ENCODE measurements at places on chromosomes 6 and 20. TPM values are rescaled to one million over a fixed set of nuclear protein-coding genes. Genes with fewer than 3 reads are reported as not detected.

The ZNF831 gene
- total RNA-seq, result not detected

The FLOT1 gene
- 109 TPM for total RNA-seq

The MRAP2 gene
- 1.1 TPM for total RNA-seq

The MYMX gene
- not detected for total RNA-seq

The IL22RA2 gene
- not detected for total RNA-seq

The GJA10 gene
- not detected for total RNA-seq

The HLA-DRB5 gene
- not detected for total RNA-seq

The IPCEF1 gene
- total RNA-seq, result not detected

The LY86 gene
- total RNA-seq, result not detected

The HSP90AB1 gene
- total RNA-seq, result 1,419 TPM

The ARFGEF3 gene
- total RNA-seq, result 0.57 TPM

The BAK1 gene
- total RNA-seq, result 41.1 TPM

The NKX2-2 gene
- total RNA-seq, result not detected

The RAET1L gene
- total RNA-seq, result not detected

The ARHGAP40 gene
- not detected for total RNA-seq

The ENPP5 gene
- not detected for total RNA-seq

The PSMB1 gene
- total RNA-seq, result 221 TPM

The BEND3 gene
- total RNA-seq, result 3.6 TPM

The TRIM10 gene
- total RNA-seq, result not detected

The RCAN2 gene
- not detected for total RNA-seq

The POPDC3 gene
- 24.1 TPM for total RNA-seq

The SPEF1 gene
- 1.9 TPM for total RNA-seq

The RGS17 gene
- 3.2 TPM for total RNA-seq

The CCM2L gene
- total RNA-seq, result 0.41 TPM

The HSPA12B gene
- 0.59 TPM for total RNA-seq

The EYA2 gene
- 2.6 TPM for total RNA-seq

The BPIFB1 gene
- total RNA-seq, result not detected

The TFAP2D gene
- total RNA-seq, result not detected

The APCDD1L gene
- not detected for total RNA-seq

The FOXS1 gene
- total RNA-seq, result 0.83 TPM

The RIPOR2 gene
- total RNA-seq, result 0.26 TPM

The LGSN gene
- total RNA-seq, result 2.3 TPM

The ANKRD66 gene
- total RNA-seq, result not detected

The PRDM13 gene
- total RNA-seq, result 0.45 TPM

The HS3ST5 gene
- total RNA-seq, result not detected

The CYP39A1 gene
- total RNA-seq, result 0.13 TPM

The ABHD16B gene
- total RNA-seq, result not detected

The HLA-DQB1 gene
- total RNA-seq, result not detected

The LY6G6C gene
- total RNA-seq, result 0.42 TPM

The TCF21 gene
- not detected for total RNA-seq

The GPX5 gene
- not detected for total RNA-seq
